Activated CD4-positive, alpha-beta T cell treated with anti-CD3 and anti-CD28 coated beads, Interleukin-2, amount 10 ng/mL, durations not matched to agents 7 days and 5 days (primary cell): ENCODE measurements at places on chromosomes 16 and 17.
A peak's percentile ranks its signal among the peaks of the same experiment; 100 is the strongest.

GRCh38 chr17:4947411-4948165 lies 742 bp downstream of the PFN1 start:
- peak; percentile 78 for DNase-seq

DNA sequence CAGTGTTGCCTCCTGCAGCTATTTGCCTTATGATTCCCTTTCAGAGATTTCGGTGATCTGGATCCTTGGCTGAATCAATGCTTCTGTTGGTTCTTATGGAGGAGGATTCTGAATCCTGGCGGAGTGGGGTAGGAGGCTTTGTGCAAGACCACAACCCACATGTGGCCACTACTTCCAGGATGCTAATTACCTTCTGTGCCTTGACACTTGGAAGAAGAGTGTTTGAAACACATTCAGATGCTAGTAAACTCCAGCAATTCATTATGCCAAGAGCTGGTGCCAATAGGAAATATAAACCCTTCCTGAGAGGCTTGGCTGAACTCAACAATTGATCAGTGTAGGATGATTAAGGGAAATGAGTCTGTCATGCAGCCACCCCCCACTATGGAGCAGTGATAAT lies 12.1 kb upstream of the NLRP1 start:
- no peak for DNase-seq

- DNase-seq = no peak
Measured at GRCh38 chr16:77793417-77793816, 5.1 kb downstream of the VAT1L start.

GRCh38 chr16:55576384-55576783 lies 9.9 kb downstream of the CAPNS2 start:
- no peak for DNase-seq

GRCh38 chr17:79831265-79832217 lies 7.7 kb downstream of the CBX4 start:
- DNase-seq = no peak

DNA sequence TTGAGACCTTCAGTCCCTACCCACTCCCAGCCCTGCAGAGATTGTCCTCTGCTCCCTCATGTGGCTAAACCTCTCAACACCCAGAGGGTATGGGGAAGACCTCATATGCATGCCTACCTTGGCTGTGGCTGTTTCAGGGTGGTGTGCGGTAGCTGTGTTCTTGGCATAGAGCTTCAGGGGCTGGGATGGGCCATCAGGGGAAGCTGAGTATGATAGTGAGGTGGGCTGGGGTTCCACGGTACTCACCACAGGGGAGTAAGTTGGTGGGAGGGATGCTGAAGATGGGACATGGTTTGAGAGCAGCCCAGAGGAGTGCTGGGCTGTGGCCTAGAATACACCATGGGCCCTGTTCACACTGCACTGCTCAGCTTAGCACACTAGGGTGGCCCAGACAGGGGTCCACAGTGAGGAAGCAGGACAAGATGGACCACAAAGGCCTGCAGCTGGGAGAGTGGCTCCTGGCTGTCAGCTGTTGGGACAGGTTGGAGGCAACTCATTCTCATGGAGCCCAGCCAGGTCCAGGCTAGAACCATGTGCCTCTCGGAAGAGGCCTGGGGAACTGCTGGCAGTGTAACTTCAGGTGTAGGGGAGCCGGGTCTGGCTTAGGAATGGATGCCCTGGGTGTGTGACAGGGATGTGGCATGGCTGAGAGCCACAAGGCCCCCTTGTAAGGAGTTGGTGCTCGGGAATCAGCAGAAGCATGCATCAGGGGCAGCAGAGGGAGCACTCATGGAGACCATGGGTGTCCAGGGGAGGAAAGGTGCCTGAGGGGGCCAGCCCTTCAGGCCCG lies 3.1 kb downstream of the MFAP4 start:
- no peak for DNase-seq
